ENCODE measurements at places on chromosomes 1 and 21. TPM values are rescaled to one million over a fixed set of nuclear protein-coding genes. Genes with fewer than 3 reads are reported as not detected.

The SIM2 gene
- not detected for polyA plus RNA-seq

The PTGFRN gene
- 79.4 TPM for polyA plus RNA-seq

The PIK3R3 gene
- polyA plus RNA-seq = 7.3 TPM

The CLEC20A gene
- polyA plus RNA-seq = not detected

The SERPINC1 gene
- 0.09 TPM for polyA plus RNA-seq

The RAD54L gene
- polyA plus RNA-seq = 10.5 TPM

The MYCL gene
- polyA plus RNA-seq = 2.3 TPM

The LMNA gene
- polyA plus RNA-seq = 759 TPM

Measured in mammary epithelial cell (primary cell).